NCI-H774 (cell line): ENCODE measurements at places on chromosomes 4 and X.

- DNase-seq, result no peak
Observed at GRCh38 chr4:53005808-53006207, 143.7 kb downstream of the RASL11B start.

GRCh38 chr4:17324386-17324830 lies 187.5 kb downstream of the QDPR start:
- DNase-seq, result peak; percentile 5

DNA sequence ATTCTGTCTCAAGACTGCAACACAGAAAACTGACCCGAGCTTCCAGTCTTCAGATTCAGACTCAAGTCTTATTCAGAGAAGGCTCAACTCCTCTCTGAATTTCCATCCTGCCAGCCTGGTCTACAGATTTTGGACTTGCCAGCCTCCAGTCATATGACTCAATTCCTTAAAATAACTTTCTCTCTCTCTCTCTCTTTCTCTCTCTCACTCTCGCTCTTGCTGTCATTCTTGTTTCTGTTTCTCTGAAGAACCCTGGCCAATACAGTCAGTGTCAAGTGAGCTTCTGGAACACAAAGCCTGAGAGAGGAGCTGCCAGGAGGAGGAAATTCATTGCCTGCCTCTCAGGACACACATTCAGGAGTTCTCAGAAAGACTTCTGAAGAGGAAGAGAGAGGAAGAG lies 154.9 kb downstream of the PARM1 start:
- no peak for DNase-seq

DNA sequence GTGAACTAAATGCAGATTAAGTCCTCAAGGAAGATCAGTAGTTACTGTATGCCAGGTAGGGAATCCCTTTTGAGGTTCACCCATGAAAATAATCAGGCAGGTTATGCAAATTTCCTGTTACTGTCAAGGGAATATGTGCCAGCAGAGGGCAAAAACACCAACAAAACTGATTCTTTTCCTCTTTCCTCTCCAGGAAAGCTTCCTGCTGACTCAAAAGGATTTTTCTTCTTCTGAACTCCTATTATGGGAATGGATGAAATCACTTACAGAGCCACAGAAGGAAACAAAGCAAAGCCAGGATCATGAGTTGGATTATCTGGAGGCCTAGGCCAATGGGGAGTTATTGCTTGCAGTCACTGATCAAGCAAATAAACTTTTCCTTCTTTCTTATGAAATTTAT lies 49.7 kb downstream of the TMPRSS11F start:
- DNase-seq, result no peak

DNA sequence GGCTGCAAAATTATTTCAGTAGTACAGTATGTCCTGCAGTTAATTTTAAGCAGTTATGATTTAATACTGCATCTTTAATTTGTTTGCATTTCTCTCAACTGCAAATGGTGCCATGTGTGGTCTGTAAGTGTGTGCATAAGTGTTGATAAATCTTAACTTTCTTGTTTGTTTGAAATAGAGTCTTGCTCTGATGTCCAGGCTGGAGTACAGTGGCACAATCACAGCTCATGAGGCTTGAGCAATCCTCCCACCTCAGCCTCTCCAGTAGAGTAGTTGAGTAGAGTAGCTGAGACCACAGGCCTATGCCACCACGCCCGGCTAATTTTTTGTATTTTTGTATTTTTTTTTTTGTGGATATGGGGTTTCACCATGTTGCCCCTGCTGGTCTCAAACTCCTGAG lies 322.5 kb upstream of the NR3C2 start:
- no peak for DNase-seq

- no peak for DNase-seq
Observed at GRCh38 chrX:2176733-2177132, 324.0 kb downstream of the DHRSX start.
